Stomach (tissue), 19 donors: ENCODE measurements at places on chromosomes 6 and 20. TPM values are rescaled to one million over a fixed set of nuclear protein-coding genes. Genes with fewer than 3 reads are reported as not detected.

PDE10A gene
- not detected for total RNA-seq

DNA sequence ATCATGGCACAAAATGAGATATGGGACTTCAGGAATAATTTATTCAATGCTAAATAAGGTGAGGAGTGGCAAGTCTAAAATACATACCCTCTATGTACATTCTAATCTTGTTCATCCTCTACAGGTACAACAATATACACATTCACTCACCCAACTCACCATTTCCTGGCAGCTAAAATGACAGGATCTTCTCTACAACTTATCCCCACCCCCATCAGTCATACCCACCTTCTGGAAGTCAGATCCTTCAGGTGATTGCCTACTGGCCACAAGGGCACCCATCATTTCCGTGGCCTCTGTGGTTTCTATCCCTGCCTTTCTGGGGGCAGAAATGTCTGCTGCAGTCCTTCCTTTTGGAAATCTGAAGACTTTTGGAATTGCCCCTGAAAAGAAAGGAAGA, 22.8 kb upstream of the CRIP3 start:
- DNase-seq: no peak

ARMC2 gene
- 4.8 TPM for total RNA-seq

SRSF12 gene
- not detected for total RNA-seq

DNA sequence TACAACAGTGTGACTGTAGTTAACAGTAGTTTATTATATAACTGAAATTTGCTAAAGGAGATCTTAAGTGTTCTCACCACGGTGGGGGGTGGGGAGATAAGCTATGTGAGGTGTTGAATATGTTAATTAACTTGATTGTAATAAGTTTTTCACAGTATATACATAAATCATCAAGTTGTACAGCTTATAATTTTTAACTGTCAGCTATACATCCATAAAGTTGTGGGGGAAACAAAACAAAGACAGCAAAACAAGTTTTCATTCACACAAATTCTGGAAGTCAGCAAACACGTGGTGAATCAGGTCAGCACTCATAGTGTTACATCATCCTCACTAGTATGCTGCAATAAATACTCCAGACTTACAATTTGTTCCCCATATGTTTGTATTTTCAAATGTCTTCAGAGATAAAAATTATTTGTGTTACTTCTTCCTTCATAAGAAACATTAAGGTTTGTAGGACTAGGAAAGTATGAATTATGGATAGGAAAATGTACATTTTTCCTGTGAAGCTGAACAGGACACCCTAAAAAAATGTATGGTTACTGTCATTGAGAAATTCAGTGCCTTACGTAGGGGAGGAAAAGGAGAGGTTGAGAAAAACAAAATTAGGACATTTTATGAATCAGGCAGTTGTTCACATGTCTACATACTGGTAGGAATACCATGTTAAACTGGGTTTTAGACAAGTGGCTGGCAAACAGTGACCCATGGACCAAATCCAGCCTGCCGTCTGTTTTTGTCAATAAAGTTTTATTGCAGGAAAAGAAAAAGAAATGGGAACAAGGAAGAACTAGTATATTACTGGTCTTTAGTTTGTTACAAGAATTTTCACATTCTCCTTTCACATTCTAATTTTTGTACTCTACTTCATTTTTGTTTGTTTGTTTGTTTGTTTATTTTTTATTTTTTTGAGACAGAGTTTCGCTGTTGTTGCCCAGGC, 6.0 kb downstream of the SUMO4 start:
- DNase-seq: no peak

SRXN1 gene
- 18.4 TPM for total RNA-seq

- no peak for DNase-seq
Measured at GRCh38 chr6:116412270-116412669, 41.5 kb downstream of the DSE start.

- DNase-seq: no peak
Measured at GRCh38 chr6:89678531-89678930, 40.0 kb upstream of the LYRM2 start.

- DNase-seq: no peak
Measured at GRCh38 chr6:31096656-31097055, 15.7 kb downstream of the C6orf15 start.

DNA sequence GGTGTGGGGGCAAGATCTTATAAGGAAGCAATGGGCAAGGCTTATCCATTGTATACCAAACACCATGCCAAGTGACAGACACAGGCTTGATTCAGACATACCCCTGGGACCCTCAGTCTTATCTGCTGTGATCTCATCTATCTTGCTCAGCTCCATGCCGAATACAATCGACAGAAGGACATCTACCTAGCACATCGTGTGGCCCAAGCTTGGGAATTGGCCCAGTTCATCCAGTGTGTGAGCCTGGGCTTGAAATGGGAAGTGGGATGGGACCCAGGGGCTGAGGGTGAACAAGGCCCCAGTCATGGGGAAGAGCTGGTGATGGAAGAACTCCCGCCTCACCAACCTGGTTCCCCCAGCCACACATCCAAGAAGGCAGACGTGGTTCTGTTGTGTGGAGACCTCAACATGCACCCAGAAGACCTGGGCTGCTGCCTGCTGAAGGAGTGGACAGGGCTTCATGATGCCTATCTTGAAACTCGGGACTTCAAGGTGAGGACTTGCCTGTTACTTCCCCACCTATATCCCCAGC, 1.9 kb downstream of the SMPD2 start:
- no peak for DNase-seq

C6orf163 gene
- 0.87 TPM for total RNA-seq

GRCh38 chr20:19207541-19207940, 4.9 kb upstream of the SLC24A3 start:
- DNase-seq: no peak

CLIC5 gene
- total RNA-seq: not detected

LPIN3 gene
- total RNA-seq: 44.6 TPM

DNA sequence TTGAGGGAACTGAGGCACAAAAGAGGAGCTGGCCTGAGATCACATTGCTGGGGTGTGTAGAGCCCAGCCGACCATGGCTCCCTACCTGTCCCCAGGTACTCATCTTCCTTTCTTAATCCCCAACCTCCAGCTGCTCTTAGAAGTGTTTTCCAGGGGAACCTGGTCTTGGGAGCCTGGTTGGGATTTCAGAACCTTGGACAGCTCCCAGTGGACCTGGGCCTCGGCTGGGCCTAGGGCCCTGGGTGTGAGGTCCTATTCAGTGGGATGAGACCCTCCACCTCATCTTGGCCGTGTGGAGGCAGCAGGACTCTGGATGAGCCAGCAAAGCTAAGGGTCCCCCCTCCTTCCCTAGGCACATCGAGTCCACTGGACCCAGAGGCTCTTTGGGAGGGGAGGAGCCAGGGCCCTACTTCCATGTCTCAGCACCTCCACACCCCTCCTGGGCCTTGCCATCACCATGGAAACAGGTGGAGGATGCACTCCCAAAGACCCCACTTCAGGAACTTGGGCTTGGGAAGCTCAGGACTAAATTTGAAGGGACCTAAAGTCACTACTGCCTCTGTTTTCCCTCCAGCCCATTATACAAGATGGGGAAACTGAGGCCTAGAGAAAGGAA, 38.5 kb downstream of the DLGAP4 start:
- DNase-seq: peak; percentile 83

BACH2 gene
- total RNA-seq: 2.9 TPM

DNA sequence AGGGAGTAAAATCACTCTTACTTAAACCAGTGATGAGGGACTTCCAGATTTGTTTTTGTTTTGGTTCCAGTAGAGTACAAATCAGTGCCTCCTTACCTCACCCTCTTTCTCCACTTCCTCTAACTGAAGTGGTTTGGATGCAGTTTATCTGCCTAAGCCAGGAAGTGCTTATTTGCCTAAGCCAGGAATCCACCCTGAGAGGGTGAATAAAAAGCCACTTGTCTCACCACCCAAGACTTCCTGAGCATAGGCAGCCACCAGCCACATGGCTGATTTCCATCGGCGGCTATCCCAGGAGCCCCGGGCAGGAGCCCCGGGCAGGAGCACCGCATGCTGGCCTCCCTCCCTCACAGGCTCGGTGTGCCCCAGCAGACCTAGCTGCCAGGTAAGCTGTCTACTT, 12.0 kb downstream of the LRP11 start:
- no peak for DNase-seq

- DNase-seq: no peak
Measured at GRCh38 chr6:149319422-149319821, 1.9 kb downstream of the TAB2 start.

DNA sequence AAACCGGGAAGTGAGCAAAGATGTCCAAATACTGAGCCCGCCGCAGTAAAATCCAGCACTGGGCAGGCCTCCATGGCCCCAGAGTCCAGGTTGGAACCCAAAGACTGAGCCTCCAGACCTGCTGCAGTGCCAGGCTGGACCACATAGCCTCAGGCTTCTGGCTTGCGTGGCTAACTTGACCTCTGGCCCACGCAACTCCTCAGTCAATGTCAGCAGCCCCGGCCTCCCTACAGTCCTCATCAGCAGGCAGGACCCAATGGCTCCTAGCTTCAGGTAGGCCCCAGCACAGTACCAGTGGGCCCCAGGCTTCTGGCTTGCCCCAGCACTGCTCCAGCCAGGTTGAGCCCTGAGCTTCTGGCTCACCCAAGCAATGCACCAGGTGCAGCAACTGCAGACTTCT, 245.1 kb upstream of the AFDN start:
- no peak for DNase-seq

GRCh38 chr6:162817196-162817595, 89.4 kb downstream of the PACRG start:
- DNase-seq: no peak

DNA sequence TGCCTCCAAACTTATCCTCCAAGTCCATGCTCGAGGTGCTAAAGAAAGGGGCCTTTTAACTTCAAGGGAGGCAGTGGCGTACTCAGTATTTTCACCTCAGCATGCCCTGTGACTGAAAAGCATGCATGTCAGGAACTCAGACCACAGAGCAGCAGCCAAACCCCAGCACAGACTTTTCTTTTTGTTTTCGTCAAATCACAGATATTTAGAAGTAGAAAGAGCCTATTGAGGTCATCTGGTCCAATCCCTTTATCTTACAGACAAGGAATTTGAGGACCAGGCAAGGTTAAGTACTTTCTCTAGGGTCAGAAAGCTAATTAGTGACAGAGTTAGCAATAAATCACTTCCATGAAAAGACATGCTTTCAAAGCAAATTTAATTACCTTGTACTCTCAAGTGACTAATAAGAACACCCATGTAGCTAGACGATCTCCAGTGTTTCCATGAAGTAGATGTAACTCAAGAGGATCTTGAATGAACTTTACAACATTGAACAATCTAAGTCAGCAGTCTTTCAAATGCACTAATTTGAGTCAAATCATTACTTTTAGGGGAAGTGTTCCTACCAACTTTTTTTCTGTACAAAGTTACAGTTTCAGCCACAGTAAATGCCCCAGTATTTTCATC, 35.9 kb downstream of the MOXD1 start:
- no peak for DNase-seq

DNA sequence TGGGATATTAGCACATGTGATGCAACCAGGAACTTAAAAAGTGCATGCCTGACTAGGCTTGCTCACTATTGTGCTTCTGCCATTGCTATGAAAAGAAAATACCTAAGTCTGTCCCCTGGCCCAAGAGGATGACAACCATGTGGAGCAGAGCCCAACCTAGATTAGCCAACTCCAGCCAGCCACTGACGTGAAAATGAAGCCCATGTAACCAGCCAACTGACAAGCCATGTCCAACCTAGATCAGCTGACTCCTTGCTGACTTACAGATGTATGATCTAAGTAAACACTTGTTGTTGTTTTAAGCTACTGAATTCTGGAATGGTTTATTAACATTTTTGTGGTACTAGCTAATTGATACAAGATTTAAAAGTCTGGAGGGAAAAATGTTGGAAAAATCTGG, 47.5 kb downstream of the PIGU start:
- DNase-seq: no peak

GRCh38 chr6:109050447-109051102, 44.1 kb downstream of the SESN1 start:
- no peak for DNase-seq

COL9A3 gene
- 18.2 TPM for total RNA-seq

ALDH8A1 gene
- total RNA-seq: not detected

GRCh38 chr6:133972388-133972787, 19.4 kb downstream of the TBPL1 start:
- DNase-seq: no peak

DNA sequence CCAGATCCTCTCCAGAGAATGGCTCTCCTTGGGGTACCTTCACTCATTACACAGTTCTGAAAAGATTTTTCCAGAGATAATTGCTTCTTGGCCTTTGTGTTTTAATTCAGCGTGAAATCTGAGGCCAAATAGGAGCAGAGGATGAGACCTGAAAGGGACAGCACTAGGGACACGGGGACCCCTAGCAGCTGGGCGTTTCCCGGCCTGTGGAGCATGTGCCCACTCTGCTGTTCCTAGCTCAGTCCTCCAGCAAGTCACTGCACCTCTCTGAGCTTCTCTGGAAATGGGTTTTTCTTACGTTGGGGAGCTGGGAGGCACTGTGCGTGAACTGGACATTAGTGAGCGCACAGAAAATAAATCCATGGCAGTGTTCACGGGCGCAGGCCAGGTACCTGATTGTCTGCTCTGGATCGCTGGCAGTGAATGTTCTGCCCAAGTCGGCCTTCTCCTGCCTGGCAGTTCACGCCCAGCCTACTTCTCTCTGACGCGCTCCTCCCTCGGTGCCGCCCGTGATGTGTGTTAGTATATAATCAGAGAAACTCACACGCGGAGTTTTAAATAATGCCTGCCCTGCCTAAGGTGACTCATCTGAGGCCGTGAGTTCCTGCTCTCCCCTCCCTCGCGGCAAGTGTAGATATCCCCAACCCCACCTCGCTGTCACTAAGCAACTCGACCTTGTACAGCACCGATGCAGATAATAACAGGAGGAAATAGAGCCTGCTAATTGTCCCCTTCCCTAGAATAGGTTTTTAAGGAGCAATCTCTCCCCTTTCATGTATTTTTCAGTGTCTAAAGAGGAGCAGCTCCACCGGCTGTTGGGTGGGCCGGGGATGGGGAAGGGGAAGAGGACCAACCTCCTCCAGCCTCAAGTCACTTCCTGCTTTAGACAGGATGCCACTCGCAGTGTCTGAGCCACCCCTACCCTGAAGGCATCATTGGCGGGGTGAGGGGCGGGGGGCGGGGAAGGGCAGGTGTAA, 2.7 kb upstream of the TUBB2A start:
- peak; percentile 95 for DNase-seq

GRCh38 chr20:6295867-6296256, 173.0 kb upstream of the FERMT1 start:
- no peak for DNase-seq

- peak; percentile 87 for DNase-seq
Measured at GRCh38 chr6:26322645-26323482, 42.1 kb upstream of the BTN3A2 start.

DNA sequence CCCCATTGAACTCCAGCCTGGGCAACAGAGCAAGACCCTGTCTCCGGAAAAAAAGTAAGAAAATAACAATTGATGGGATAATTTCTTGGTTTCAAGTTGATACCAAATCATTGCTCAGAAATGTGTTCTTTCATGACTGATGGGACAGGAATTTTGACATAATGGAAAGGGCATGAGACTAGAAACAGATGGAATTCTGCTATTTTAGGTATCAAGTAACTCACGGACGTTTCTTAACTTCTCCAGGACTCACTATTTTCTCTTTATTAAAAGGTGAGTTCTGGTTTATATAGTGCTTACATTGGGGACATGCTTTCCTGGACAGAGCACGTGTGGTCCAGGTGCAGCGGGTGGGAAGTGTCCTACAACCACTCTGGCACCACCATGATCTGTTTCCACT, 6.0 kb upstream of the DSP start:
- DNase-seq: no peak
